ENCODE measurements at places on chromosomes 16 and 17.
A peak's percentile ranks its signal among the peaks of the same experiment; 100 is the strongest.

GRCh38 chr17:77099997-77100396 lies 40.8 kb upstream of the SEC14L1 start:
- DNase-seq: no peak

DNA sequence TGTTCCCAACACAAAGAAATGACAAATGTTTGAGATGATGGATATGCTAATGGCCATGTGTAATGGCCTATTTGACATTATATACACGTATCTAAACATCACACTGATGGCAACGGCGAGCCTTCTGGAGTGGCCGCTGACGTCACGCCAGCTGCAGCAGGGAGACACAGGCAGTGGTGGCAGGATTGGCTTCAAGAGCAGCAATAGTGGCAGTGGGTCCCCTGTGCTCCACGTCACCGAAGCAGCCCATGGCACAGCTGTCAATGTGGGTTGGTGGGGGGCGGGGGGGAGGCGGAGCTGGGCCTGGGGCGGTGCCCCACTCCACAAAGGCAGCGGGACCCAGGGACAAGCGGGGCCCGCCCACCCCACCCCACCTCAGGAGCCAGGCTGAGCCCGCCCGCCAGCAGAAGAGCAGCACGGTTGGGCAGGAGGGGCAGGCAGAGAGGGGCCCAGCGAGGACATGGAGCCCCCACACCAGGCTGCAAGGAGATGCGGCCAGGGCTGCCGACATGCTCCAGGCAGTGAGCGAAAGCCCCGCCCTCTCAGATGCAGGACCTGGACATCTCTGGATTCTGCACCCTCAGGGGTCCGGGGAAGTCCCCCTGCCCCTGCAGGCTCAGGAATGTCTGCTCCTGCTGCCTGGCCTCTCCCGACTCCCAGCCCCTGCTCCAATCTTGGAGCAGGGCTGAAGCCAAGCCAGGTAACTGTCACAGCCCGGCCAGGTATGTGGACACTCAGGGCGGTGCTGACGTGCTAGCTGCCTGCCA lies 64.6 kb downstream of the USP32 start:
- no peak for DNase-seq

- DNase-seq: peak; percentile 24
These were observed 69.9 kb downstream of the ABR start for GRCh38 chr17:1109606-1110540.

DNA sequence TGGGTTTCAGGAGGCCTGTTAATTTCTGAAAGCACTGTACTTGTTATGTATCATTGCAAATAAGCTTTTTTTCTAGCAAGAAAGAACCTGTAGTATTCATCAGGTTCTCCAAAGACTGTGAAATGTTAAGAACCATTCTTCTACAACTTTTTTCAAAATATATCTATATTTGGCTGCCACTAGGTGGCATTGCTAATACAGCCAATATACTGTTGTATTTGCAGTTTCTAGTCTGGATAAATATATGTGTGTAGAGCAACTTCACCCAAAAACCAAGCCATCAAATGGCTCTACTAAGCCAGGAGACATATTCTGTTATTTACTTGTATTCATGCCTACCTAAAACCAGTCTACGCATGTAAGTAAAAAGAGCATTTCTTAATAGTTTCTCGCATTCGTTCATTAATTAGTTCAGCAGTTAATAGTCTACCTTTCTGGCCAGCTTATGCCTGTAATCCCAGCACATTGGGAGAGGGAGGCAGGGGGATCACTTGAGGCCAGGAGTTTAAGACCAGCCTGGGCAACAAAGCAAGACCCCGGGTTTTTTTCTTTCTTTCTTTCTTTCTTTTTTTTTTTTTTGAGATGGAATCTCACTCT lies 39.5 kb downstream of the VMP1 start:
- peak; percentile 63 for DNase-seq

DNA sequence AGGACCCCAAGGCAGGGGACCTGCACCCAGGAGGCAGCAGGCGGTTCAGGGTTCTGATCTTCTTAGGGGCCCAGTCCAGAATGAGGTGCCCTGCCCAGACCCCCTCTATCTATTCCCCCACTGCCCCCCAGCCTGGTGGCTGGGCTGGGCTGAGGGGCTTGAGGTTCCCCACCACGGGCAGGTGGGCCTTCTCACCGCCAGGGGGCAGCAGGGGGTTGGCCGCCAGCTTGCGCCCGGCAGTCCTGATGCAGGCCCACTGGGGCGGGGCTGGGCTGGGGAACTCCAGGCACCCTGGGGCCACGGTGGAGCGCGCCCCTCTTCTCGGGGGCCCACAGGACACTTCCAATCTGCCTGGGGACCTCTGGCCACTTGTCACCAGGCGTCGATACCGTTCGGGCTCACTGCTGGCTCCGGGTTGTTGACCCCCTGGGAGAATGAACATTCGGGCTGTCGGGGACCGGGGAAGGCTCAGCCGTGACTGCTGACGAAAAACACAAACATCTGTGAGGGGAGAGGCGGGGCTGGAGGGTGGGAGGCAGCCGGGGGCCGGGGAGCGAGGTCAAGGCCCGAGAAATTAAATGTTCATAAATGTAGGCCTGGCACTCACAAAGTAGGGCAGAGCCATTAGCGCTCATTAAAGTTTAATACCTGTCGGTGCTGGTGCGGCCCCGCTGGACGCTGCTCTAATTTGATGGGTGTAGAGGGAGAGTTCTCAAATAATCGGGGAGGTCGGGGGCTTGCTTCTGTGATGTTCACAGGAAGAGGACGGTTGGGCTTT lies 219.3 kb upstream of the GSE1 start:
- peak; percentile 60 for DNase-seq

DNA sequence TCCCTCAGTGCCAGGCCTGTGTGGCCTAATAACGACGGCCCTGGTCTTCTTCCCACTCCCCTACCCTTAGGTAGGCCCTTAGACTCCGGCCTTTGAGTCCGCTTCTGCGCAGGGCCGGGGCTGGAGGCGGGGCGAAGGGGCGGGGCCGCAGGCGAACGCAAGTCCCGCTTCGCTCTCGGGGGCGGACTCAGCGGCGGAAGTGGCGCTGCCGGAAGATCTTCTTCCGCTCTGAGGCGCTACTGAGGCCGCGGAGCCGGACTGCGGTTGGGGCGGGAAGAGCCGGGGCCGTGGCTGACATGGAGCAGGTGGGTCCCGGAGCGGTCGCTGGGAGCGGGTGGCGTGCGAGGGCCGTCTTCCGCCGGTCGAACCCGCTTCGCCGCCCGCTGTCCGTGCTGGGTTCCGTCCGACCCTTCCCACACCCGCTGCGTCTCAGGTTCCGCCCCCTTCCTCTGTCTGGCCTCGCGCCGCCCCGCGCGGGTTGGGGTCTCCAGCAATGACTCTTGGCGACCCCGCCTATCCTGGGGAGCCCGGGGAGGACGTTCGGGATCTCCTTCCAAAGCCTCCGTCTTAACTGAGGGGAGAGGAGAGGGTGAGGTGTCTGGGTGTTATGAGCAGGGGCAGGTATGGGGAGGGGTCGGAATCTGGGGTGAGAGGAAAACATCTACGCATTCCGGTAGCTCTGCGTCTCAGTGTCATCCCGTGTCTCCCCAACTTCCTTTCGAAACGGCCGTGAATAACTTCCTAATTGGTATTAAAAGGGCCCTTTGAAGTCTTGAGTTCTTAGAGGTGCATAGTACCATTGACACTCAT lies at the start of gene STARD3:
Gene STARD3 (plus strand): TSS at position 218 of the 810 bp plus-strand sequence. CDS start 16,388 bp downstream, outside the sequence.
- peak; percentile 80 for DNase-seq

DNA sequence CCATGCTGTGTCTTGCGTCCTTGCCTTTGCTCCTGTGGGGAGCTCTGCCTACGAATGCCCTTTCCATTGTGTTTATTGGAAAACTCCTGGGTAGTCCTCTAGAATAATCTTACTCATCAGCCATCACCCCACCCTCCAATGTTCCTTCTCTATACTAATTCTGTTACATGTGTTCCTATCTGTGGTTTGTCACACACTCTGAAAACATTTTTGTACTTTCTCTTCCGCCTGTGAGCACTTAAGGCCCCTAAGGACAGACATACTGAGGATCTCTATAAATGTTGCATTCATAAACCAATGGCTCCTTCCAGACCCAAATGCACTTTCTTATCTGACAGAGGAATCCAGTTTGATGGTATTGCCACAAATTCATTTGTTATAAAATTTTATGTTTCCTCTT lies 53.9 kb upstream of the MON1B start:
- no peak for DNase-seq

DNA sequence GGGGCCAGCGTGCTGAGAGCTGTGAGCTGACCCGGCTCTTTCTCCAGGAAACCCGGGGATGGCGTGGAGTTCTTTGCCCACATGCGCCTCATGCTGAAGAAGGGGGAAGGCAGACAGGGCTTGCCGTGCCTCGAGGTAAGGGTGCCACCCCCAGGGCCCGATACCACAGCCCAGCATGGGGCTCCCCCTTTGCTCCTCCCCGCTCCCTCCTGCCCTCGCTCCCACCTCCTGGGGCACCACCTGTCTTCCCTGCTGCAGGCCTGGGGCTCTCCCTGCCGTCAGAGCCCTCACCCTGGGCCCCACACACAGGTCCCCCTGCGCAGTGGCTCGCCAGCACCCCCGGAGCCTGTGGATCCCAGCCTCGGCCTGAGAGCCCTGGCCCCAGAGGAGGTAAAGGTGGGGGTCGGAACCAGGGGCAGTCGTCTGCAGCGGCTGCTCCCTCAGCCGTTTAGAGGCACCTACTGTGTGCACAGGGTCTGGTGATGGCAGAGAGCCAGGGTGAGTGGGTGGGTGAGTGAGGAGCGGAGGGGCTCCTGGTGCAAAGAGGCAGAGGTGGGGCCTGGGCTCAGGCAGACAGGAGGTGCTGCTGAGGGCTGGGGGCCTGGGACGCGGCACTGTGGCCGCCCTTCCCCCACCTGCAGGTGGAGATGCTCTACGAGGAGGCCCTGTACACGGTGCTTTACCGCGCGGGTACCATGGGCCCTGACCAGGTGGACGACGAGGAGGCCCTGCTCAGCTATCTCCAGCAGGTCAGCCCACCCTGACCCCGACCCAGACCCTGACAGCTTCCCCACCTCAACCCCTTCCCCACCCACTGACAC lies 5.6 kb downstream of the BAIAP3 start:
- no peak for DNase-seq

DNA sequence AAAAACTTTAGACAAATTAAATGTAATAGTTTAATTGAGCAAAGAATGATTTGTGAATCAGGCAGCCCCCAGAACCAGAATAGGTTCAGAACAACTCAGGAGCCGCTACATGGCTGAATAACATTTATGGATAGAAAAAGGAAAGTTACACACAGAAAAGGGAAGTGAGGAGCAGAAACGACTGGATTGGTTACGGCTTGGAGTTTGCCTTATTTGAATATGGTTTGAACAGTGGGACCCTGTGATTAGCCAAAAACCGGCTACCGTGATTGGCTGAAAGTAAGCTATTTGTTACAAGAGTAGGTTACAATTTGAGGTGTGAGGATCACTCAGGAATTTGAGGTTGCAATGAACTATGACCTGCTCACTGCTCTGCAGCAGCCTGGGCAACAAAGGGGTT lies 1139.8 kb downstream of the CDH11 start:
- DNase-seq: no peak

GRCh38 chr16:12672986-12673385 lies 130.7 kb downstream of the CPPED1 start:
- DNase-seq: no peak

DNA sequence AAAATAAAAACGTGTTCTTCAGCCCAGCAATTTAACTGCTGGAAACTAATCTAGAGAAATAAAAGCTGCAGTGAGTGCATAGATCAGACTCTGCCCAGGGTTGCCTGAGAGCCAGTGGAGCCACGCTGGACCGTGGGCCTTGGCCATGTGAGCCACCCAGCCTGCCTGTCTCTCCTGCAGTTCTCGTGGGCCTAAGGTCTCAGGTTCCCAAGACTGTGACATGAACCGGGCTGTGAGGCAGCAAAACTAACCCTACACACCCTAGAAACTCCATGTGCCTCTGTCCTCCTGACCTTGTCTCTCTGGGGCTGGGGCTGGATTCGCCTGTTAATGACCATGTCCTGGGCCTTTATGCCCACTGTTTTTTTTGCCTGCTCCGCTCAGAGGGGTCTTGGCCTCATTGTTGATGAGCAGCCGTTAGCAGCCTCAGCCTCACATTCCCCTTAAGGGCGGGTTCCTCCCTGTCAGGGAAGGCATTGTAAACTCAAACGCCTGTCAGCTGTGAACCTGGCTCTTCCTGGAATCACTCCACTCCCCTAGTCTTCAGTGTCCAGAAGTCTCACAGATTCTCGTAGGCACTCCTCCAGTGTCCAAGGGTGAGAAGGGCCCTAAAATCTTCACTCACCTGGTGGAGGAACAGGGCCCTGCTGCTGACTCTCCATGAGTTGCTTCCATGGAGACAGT lies 16.9 kb downstream of the C16orf90 start:
- no peak for DNase-seq
